ENCODE measurements at places on chromosomes 7 and 10. TPM values are rescaled to one million over a fixed set of nuclear protein-coding genes. Genes with fewer than 3 reads are reported as not detected.

- no peak for DNase-seq
These were observed 712.1 kb downstream of the PHTF2 start for GRCh38 chr7:78510580-78511188.

GRCh38 chr10:7045891-7046599, 364.8 kb downstream of the SFMBT2 start:
- no peak for DNase-seq

GRCh38 chr7:151349507-151349853, 7.9 kb downstream of the NUB1 start:
- DNase-seq, result no peak

DNA sequence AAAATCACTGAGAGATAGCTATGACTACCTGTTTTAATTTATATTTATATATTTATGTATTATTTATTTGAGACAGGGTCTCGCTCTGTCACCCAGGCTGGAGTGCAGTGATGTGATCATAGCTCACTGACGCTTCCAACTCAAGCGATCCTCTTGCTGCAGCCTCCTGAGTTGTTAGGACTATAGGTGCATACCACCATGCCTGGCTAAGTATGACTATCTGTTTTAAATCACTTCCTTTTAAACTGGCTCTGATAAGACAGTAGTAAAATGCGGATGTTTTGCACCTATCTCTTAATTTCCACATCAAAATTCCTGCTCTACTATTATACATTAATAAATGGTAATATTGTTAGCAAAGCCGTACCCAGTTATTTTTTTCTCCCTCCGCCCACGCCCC, 41.8 kb downstream of the DNMBP start:
- DNase-seq, result no peak

- no peak for DNase-seq
These were observed 236.1 kb downstream of the RNLS start for GRCh38 chr10:88347022-88347421.

DNA sequence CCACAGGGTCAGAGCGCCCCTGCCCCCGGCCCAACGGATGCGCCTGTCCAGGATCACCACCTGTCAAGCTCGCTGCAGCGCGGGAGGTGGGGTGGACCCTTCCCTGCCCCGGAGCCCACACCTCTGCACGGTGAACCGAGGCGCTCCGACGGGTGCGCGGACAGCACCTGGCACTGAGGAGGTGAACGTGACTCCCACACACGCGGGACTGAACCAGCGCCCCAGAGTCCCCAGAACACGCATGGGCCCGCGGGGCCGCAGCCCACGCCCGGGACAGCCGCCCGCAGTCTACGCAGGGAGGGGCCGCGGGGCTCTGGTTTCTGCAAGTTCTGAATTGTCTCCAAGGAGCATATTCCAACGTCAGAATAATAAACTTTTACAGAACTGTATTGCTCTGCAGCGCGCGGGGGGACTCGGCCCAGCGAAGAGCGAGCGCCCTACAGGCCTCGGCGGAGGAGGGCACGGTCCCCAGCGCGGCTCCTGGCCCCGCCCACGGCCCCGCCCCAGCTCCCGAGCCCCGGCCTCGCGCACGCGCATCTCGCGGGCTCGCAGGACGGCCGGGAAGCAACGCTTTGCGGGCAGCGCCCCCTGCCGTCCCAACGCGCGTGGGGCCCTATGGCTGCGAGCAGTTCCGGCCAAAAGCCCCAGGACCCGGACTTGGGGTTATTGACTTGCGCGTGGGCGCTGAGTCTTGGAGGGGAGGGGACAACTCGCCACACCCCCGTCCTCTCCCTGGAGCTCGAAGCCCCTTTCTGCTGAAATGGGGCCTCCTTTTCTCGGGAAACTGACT, 29.7 kb downstream of the OAT start:
- DNase-seq, result peak; percentile 94

- DNase-seq, result no peak
These were observed at the start of gene FOXP2 for GRCh38 chr7:114414156-114415063. Gene FOXP2, plus strand, starts transcription at chr7:114414815. Its CDS starts 11,697 bp downstream, at chr7:114426512.

DNA sequence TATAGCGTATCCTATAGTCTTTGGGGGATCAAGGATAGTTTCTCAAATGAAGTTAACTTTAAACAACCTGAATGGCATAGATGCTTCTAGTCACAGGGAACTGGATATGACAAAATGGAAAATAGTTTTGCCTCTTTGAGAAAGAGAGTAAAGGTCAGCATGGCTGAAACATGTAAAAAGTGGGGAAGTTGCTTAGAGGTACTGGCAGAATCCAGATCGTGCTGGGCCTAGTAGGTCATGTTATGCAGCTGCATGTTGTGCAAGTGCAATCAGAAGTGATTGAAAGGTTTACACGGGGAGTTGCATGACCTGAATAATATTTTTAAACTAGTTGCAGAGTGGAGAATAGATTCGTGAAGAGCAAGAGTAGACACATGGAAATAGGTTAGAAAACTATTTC, 201.1 kb upstream of the HDAC9 start:
- no peak for DNase-seq

The DLG5 gene
- total RNA-seq, result 62.7 TPM

- peak; percentile 91 for DNase-seq
These were observed 302.2 kb downstream of the RPS24 start for GRCh38 chr10:78335691-78336401.

The TMEM209 gene
- 8.0 TPM for total RNA-seq

The ADAMTS14 gene
- not detected for total RNA-seq

GRCh38 chr10:44971434-44971833, 7.2 kb downstream of the DEPP1 start:
- no peak for DNase-seq

The SCIN gene
- total RNA-seq, result 0.50 TPM

GRCh38 chr10:125101049-125101448, 59.3 kb downstream of the CTBP2 start:
- no peak for DNase-seq

DNA sequence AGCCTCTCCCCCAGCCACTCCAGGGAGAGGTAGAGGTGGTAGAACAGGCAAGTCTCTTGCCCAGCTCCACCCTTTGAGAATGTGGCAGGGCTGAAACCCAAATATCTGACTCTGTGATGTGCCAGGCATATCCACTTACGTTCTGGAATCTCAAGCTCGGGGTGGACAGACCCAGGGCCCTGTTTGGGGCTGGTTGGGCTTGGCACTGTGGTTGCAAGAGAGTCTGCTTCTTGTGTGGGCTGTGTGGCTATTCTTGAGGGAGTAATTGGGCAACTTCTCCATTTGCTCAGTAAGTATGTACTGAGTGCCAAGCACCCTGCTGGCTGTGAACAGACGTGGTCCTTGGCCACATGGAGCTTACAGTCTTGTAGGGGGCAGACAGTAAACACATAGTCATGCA, 4.7 kb downstream of the UBTD1 start:
- no peak for DNase-seq

DNA sequence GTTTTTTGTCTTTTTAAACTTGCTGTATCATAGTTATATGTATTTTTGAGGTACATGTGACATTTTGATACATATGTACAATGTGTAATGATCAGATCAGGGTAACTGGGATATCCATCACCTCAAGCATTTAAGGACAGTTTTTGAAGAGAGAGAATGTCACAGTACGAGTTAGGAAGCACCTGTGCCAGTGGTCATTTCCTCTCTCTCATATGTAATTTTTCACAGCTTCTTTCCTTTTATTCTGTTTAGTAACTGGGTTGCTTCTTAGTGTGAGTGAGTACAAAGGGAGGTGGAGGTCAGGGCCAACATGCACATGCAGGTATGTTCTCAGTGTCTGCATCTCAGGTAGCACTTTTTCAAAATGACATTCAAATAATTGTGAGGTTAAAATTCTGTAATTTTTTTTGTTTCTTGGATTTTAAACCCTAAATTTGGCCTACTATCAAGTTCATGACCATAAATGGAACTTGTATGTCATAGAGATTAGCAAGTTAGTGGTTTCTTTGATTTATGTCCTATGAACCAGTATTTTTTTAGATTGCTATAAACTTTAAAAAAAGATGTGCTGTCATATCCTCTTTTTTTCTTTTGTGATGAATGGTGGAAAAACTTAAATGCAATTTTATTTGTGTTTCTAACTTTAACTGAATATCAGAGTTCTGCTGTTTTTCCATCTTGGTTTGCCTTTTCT, 42.7 kb downstream of the SNX10 start:
- DNase-seq, result no peak

The AGR3 gene
- total RNA-seq, result not detected

The GLCCI1 gene
- total RNA-seq, result 8.3 TPM

DNA sequence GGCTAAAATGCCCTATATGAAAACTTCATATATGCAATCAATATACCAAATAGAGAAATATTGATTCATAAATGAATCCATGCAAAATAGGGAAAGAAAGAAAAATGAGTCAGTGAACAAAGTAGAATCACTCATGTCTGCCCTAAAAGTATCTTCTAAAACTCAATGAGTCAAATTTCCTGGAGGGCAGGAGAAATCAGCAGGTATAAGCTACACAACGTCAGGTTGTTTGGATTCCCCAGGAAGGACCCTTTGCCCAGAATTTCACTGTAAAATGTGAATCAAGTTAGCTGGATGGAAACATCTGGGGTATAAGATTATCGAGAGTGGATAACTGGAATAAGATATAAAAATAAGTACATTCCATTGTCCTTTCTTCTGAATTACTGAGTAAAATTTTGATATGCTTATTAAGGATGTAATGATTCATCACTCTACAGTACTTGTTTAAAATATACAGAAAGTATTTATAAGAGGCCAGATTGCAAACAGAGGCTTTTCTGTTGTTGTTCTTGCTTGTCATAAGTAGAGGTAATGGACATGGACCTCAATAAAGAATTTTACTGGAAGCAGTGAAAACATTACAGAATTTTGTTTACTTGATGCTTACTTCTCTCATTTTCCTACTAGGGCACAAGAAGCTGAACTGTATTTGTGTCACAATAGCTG, 99.0 kb downstream of the AGMO start:
- DNase-seq, result no peak

- DNase-seq, result no peak
These were observed 282.3 kb downstream of the HGF start for GRCh38 chr7:81487516-81487915.

GRCh38 chr10:55410415-55410885, 609.4 kb upstream of the PCDH15 start:
- DNase-seq, result no peak

- peak; percentile 83 for DNase-seq
These were observed 11.7 kb downstream of the PRF1 start for GRCh38 chr10:70590655-70591416.

The POLL gene
- total RNA-seq, result 23.2 TPM

- DNase-seq, result no peak
These were observed 83.9 kb downstream of the CADPS2 start for GRCh38 chr7:122802301-122802751.

The LBX1 gene
- total RNA-seq, result not detected

The PLAC9 gene
- total RNA-seq, result 21.3 TPM

GRCh38 chr10:104449391-104449790, 95.8 kb downstream of the CFAP58 start:
- no peak for DNase-seq

GRCh38 chr10:89466599-89467035, 52.2 kb downstream of the IFIT5 start:
- DNase-seq, result no peak

- DNase-seq, result no peak
These were observed 26.3 kb downstream of the GPR141 start for GRCh38 chr7:37709631-37710509.
